T-helper 17 cell (primary cell): ENCODE measurements at places on chromosomes 2 and 18.

DNA sequence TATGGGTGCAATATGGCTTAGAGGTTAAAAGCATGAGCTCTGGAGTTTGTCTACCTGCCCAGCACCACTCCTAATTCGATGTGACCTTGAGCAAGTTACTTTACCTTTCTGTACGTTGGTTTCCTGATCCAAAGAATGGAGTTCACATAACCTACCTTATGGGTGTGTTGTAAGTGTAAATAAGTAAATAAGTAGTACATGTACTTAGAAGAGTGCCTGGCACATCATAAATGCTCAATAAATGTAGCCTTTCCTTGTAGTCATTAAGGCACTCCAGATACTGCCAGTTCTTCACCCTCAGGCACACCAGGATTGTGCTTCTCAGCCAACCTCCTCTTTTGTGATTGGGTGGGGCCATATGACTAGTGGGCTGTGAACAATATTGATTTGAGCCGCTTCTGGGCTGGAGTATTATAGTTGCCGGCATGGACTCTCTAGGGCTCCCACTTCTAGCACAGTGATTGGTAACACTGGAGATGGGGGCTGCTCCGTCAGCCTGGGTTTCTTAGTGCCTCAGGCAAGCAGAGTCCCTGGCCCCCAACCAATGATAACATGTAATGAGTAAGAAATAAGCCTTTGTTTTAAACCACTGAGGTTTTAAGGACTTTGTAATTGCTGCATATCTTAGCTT lies 101.7 kb upstream of the NOSTRIN start:
- no peak for DNase-seq

DNA sequence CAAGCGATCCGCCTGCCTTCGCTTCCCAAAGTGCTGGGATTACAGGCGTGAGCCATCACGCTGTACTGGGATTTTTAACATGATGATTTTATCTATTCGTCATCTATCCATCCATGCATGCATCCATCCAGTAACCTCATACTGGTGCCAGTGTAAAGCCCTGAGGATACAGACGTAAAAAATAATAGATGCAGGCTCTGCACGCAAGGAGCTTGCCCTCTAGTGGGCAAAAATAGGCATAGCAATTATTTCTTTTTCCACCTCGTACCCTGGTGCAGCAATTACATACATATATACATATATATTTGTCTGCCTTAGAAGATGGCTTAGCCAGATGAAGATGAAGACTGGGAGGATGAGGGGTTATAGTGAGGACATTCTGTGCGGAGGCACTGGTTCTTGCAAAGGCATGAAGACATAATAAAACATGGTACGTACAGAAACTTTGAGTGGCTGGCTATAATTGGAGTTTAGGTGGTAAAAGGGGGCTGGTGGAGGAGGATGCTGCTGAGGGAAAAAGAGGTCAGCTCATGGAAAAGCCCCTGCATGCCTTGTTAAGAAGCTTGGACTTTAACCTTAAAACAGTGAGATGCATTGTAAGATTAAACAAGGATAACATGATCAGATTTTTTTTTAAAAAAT lies 19.6 kb upstream of the RPIA start:
- no peak for DNase-seq

DNA sequence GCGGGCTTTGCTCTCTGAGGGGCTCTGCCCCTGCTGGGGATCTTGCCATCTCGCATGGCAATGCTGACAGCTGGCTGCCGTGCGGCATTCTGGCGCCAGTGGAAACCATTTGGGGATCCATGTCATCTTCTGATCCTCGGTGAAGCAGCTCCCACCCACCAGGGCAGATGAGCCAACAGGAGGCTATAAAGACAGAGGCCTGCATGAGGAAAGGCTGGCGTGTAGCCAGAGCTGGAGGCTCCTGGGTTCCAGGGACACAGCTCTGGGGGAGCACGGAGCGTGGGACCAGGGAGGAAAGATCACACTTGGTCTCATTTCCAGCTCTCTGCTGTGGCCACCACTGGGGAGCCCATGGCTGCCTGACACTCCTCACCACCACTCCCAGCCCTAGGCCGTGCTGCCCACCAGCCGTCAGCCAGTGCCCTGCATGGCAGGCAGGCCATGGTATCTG lies 145.8 kb downstream of the ZFP36L2 start:
- no peak for DNase-seq

DNA sequence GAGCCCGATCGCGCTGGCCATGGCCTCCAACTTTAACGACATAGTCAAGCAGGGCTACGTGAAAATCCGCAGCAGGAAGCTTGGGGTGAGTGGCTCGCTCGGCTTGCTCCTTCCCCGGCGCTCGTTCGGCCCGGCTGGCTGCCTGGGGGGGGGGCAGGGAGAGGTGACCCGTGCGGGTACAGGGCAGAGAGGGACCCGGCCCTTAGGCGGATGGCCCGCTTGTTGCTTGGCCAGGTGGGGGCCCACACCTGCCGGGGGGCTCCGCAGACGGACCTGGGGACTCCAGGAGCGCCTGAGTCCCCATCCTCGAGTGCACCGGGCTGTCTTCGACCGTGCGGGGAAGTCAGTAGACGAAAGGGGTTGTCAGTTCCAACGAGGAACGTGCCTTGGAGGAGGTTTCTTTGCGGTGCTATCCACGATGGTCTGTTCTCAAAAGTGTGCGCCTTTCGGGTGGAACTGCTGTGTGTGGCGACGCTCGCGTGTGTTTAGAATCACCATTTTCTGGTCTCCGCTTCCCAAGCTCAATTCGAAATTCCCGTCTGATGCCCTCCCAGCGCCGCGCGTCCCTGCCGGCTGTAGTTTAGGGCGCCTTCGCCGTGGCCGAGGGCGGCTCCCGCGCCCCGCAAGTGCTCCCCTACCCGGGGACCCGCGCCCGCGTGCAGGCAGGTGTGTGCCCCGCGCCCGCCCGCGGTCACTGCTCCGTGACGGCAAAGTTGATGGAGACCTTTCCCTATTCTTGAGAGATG lies 711 bp downstream of the DOK6 start:
- no peak for DNase-seq

- DNase-seq: no peak
Observed at GRCh38 chr2:23850564-23851256, 76.2 kb downstream of the ATAD2B start.

DNA sequence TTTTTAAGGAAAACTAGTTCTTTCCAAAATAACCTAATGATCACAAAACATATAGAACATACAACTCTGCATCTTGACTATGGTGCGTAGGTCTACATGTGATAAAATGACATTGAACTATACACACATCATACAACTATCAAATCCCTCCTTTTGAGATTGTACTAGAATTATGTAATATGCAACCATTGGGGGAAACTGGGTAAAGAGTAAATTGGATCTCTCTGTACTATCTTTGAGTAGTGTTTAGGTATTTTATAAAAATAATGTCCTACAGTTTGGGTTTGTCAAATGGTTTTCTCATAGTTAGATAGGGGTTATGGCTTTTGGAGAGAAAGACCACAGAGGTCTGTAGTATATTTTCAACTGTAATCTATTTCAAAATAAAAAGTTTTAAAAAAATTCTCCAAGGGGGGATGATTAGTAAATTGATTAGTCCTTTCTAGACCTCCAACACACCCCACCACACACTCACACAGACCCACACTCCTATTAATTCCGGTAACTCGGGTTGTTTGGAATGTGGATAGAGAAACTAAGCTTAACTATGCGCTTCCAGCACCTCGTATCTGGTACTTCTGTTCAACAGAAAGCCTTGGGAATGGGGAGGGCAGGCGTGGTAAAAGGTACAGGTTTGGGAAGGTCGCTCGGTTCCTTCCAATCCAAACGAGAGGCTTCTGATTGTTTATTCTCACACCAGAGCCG lies 695 bp upstream of the BIRC6 start:
- DNase-seq: no peak

GRCh38 chr2:218265626-218266025 lies 4.3 kb downstream of the AAMP start:
- DNase-seq: no peak

- DNase-seq: no peak
Observed at GRCh38 chr18:63909870-63910269, 2.1 kb downstream of the SERPINB10 start.
